Fibroblast of skin of back (primary cell): ENCODE measurements at places on chromosomes 16 and 17.

GRCh38 chr16:23561586-23561985 is 4.1 kb downstream of the UBFD1 start:
- no peak for DNase-seq

- peak; percentile 98 for DNase-seq
Observed at GRCh38 chr17:62819511-62820221, 11.6 kb upstream of the MARCHF10 start.

DNA sequence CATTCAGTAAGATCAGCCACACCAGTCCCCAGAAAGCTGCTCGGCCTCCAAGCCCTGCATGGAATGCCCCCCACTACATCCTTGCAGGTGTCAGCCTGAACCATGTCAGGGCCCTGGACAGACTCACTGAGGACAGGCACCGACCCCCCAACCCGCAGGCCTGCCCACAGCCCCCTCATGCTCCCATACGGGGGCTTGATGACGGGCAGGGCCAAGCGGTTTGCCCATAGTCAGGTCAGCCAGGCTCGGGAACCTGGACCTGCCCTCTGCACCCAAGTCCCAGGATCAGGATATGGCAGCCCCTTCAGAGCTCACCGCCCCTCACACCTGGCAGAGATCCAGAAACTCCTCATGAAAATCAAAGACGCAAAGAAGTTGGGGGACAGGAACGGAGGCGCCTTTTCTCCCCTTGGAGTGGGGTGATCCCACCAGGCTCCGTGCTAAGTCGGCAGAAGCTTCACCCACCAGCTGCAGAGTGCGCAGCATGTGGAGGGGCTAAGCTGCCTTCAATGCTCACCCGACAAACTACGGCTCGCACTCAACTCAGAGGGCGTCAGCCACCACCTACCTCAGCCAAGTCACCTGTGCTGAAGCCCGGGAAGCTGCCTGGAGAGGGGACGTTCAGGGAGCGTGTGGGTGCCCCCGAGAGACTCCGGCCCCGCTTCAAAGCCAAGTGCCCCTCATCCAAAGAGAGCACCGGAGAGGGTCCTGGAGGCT is 26.5 kb downstream of the GNPTG start:
- no peak for DNase-seq

DNA sequence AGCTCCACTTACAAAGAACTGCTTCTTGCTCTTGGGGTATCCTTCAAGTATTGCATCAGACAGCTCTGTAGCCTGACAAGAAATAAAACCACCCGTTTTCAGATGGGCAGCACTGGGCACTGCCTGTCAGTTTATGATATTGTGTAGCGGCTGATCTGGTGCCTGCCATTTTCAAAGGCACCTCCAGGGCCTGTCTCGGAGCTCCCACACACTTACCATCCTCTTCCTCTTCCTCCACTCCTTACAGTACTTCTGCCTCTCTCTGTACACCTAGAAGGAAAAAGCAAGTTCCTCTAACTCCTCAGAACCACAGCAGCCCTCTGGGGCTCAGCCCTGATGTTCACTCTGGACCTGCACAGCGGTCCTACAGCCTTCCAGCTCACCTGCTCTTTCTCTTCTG is 4.4 kb downstream of the PSMC3IP start:
- DNase-seq, result no peak

DNA sequence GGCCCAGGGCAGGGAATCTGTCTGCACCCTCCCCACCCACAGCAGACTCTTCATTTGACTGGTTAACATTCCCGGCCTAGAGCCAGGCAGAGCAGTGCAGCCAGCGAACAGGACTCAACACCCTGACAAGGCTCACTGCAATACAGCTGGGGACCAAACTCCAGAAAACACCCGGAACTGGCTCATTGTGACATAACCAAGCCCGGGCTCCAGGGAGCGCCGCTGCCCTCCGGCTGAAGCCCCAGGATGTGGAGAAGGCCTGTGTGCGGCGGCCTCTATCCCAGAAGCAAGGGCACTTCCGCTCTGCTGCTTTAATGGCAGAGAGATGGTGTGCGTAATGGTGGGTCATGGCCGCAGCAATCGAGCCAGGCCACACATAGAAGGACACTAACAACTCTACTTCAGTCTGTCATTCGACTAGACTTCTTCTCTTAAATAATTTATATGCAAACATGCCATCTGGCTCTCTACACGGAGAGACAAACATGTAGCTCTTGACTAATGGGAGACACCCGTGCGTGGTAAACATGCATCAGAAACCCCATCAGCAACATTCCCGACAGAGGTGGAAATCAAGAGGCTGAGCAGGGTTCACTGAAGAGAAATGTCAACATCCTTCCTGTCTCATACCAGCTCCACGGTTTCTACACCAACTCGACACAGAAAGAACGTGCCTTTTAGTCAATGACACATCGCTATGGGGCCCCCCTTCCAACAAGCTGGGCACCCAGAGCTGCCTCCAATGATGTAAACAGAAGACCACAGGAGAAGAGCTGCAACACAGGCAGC is 18.0 kb downstream of the KLHDC4 start:
- no peak for DNase-seq

- no peak for DNase-seq
Observed at GRCh38 chr17:71427801-71428200, 693.0 kb upstream of the SOX9 start.

- no peak for DNase-seq
Observed at GRCh38 chr17:5986644-5987043, 83.5 kb upstream of the WSCD1 start.

GRCh38 chr17:76353599-76354316 is at the start of gene PRPSAP1:
Gene PRPSAP1 (minus strand): TSS chr17:76353916. CDS start chr17:76353703, 213 bp downstream.
- peak; percentile 92 for DNase-seq

DNA sequence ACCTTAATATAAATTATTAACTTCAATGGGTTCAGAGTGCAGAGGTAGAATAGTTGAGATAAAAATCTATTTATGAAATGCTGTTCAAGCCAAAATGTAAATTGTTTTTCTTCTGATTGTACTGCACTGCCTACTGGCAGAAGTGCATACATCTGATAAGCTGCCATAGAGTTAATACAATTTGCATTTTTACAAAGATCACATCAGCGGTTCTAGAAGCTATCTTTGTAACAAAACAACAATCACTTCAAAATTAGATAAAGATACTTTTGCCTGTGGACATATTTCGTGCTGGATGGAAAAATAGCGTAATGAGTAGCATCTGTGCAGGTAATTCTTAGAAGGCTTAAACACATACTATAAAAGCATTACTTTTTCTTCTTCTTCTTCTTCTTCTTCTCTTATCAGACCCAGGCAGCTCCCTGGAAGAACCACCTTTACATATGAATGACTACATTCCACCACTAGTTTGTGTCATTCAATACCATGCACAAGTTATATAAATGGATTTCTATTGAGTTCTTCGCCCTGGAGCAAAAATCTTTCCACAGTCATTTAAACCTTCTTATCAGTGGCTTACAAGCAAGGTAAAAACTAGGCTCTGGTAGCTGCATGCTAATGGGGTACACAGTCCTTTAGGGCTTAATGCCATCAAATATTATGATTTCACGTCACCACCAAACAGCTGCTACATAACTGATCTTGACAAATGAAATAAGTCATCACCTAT is 47.0 kb downstream of the SYNRG start:
- no peak for DNase-seq

GRCh38 chr17:42252597-42253550 is 23.3 kb downstream of the STAT5B start:
- DNase-seq, result peak; percentile 77
